ENCODE measurements at places on chromosomes 7 and 10.

- peak; percentile 63 for DNase-seq
Measured at GRCh38 chr7:13036256-13036780, 348.9 kb downstream of the ARL4A start.

- no peak for DNase-seq
Measured at GRCh38 chr10:77978360-77978759, 51.0 kb downstream of the POLR3A start.

- no peak for DNase-seq
Measured at GRCh38 chr7:16604054-16604453, 41.5 kb downstream of the ANKMY2 start.

- DNase-seq: no peak
Measured at GRCh38 chr7:130875265-130875741, 141.3 kb upstream of the KLF14 start.

DNA sequence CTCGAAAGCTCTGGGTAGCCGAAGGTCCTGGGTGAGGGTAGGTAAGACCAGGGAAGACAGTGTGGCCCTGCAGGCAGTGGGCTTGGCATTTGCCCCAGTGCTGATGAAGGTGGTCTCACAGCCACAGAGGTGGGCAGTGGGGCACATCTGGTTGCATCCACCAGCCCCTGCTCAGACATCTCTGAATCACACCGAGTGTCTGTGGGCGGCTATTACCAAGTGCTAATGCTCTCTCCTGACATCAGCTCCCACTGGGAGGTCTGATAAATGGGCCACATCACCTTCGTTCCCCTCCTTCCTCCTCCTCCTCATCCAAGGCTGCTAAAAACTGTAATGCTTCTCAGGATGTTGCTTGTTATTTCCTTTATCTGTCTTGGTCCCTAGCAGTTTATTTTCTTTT is 330.9 kb upstream of the COBL start:
- DNase-seq: no peak

GRCh38 chr7:152312316-152312715 is 123.5 kb downstream of the KMT2C start:
- no peak for DNase-seq

DNA sequence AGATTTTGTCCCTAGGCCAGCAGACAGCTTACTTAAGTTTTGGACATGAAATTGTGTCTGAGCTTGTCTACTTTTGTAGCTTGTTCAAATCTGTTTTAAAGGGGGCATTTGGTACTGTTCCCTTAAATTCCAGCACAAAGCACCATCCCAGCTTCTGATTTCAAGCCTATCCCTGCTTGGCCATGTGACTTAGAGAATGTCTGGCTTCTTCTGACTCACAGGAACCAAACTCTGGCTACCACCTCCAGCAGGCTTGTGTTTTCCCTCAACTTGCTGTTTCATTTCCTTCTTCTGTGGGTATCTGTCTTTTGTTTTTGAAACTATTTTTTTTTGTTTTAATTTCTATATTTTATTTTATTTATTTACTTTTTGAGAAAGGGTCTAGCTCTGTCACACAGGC is 97.9 kb upstream of the FZD8 start:
- peak; percentile 47 for DNase-seq

DNA sequence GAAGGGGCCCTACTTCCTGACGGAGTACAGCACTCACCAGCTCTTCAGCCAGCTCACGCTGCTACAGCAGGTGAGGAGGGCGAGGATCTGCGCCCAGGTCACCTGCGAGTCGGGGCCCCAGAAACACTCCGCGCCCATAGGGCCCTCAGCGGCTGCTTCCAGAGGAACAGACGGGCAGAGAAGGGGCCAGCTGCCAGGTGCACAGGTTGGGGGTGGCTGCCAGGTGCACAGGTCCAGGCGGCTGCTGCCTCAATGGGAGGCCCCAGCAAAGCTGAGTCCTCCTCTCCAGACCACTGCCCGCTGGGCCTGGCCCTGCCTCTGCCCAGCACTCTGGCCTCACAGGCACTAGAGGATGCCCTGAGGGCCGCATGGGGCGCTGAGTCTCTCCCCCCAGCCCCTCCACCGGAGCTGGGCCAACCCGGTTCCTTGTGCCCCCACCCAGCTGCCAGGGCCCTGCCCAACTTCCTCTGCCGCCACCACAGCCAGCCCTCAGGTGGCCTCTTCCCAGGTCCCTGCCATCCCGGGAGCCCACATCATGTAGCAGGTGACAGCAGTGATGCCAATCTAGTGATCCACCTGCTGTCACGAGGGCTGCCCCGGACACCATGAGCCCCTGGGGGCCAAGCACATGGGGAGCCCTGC is 17.0 kb upstream of the UTF1 start:
- DNase-seq: no peak

DNA sequence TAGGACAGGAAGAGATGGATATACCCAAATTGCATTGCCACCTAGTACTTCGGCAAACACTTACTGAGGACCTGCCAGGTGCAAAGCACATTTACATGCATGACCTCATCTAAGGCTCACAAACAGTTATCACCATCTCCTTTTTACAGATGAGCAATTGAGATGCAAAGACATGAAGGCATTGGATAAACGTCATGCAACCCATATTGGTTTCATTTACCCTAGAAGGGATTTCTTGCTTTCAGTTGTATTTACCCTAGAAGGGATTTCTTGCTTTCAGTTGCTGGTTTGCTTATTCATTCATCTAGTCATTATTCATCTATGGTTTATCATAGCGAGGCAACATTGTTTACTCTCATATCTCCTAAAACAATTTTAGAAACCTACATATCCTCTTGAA is 52.2 kb downstream of the STEAP1B start:
- DNase-seq: no peak

Measured in foreskin melanocyte (primary cell).